Activated T-helper 2 cell treated with anti-CD3 and anti-CD28 coated beads, Interferon-gamma antibody, Interleukin-2, Interleukin-4, amounts not matched to agents 10 μg/mL and 5 μg/mL and 100 μg/mL, durations not matched to agents 14 hours and 24 hours and 36 hours (primary cell): ENCODE measurements at places on chromosomes 12 and 14.

GRCh38 chr12:59719701-59720100 lies 123.9 kb downstream of the SLC16A7 start:
- H3K27me3 ChIP-seq = no peaks in the 10 kb centered on the region
- peaks cover 3% of the 10 kb centered on the region for H3K36me3 ChIP-seq
- no peak for DNase-seq
- H3K27ac ChIP-seq = no peak overlapping the region

DNA sequence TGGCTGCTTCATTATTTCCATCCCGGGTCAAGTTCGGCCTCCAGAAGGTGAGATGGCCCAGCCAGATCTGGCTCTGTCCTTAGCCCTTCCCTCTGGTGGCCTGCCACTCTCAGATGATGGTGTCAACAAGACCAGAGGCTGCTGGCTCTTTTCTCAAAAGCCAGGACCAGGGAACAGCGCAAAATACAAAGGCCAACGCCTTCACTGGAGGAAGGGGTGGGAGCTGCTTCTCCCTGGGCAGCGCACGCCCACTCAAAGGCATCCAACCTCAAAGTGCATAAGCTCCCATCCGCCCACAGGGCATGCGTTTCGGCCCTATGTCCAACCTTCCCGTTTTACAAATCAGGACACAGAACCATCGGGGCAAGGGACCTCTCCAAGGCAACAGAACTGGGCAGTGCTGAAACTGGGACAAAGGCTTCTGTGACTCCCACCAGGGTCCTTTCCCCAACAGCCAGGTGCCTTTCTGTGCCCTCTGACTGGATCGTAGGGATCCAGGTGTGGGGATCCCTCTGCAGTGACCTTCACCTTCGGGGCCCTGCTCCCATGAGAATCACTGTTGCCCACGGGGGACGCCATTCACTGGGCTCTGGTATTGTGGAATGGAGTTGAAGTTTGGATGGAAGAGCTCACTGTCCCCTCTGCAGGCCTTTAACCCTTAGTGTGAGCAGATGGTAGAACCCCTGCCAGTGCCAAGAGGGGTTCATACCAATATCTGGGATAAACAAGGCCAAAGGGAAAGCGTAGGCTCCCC lies 76.8 kb downstream of the NINJ2 start:
- no peak for DNase-seq
- H3K27me3 ChIP-seq = peaks cover 2% of the 10 kb centered on the region
- no peaks in the 10 kb centered on the region for H3K36me3 ChIP-seq
- no peak overlapping the region for H3K4me3 ChIP-seq

DNA sequence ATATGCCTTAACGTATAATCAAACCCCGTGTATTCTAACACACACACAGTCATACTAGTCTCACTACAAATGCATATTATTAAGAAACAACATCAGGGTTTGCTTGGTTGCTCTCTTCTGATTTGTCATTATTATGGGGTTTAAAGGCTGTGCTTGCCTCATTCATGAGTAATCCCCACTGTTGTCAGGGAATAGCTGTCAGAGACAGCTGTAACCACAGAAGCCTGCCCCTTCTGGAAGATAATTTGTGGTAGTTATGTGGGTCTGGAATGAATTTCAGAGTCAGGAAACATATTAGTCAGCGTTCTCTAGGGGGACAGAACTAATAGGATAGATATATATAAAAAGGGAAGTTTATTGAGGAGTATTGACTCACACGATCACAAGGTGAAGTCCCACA lies 456.9 kb upstream of the TMEM132C start:
- no peak overlapping the region for H3K27ac ChIP-seq
- DNase-seq = no peak
- no peaks in the 10 kb centered on the region for H3K27me3 ChIP-seq
- H3K36me3 ChIP-seq = no peaks in the 10 kb centered on the region
- no peak overlapping the region for H3K4me3 ChIP-seq

- no peak overlapping the region for H3K27ac ChIP-seq
- peaks cover 11% of the 10 kb centered on the region for H3K27me3 ChIP-seq
- no peak overlapping the region for H3K4me3 ChIP-seq
- H3K4me1 ChIP-seq = peaks cover 2% of the 10 kb centered on the region
- DNase-seq = no peak
These were observed 66.2 kb upstream of the DLK1 start for GRCh38 chr14:100660498-100660881.

DNA sequence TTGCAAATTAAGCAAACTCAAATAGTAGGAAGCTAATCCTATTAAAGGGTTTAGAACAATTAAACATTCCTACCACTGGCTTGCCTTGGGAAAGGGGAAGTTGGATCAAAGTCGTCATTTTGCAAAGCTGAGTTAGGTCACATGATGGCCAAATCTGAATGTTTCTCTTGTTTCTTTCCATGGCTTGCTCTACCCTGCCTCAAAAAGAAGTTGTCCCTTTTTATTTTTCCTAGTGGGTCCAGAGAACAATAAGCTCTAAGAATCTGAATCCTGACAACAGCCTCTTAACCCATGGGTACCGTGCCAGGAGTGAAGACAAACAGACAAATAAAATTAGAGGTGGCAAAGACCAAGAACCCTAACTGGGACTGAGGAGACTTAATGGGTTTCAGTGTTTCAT lies 26.2 kb upstream of the NPFF start:
- H3K4me1 ChIP-seq = no peaks in the 10 kb centered on the region
- DNase-seq = no peak
- H3K4me3 ChIP-seq = no peak overlapping the region
- no peak overlapping the region for H3K27ac ChIP-seq

DNA sequence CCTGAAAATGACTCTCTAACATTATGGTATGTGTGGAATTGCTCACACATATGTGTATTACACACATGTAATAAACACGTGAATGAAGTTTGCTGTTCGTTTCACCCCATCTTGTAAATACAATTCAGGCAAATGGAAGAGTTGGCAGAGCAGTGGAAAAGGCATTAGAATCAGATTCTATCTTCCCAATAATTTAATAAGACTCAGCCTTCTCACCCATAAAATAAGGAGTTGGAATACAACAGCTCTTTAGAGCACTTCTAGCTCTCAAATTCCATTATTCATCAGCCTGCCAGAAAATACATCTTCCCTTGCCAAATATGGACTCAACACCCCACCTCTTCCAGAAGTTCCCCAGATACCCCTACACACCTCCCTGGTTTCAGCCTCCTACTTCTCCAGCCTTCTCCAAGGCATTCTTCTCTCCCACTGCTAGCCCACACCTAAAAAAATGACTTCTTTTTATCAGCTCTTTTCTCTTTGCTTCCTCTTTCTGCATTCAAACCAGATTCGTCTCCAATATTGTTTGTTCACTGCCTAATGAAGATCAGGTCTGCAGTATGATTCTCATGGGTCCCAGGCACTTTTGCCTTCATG lies 66.2 kb upstream of the DYRK2 start:
- no peak overlapping the region for H3K4me3 ChIP-seq
- H3K27me3 ChIP-seq = peaks cover 36% of the 10 kb centered on the region
- peaks cover 2% of the 10 kb centered on the region for H3K36me3 ChIP-seq
- H3K4me1 ChIP-seq = peaks cover 21% of the 10 kb centered on the region

DNA sequence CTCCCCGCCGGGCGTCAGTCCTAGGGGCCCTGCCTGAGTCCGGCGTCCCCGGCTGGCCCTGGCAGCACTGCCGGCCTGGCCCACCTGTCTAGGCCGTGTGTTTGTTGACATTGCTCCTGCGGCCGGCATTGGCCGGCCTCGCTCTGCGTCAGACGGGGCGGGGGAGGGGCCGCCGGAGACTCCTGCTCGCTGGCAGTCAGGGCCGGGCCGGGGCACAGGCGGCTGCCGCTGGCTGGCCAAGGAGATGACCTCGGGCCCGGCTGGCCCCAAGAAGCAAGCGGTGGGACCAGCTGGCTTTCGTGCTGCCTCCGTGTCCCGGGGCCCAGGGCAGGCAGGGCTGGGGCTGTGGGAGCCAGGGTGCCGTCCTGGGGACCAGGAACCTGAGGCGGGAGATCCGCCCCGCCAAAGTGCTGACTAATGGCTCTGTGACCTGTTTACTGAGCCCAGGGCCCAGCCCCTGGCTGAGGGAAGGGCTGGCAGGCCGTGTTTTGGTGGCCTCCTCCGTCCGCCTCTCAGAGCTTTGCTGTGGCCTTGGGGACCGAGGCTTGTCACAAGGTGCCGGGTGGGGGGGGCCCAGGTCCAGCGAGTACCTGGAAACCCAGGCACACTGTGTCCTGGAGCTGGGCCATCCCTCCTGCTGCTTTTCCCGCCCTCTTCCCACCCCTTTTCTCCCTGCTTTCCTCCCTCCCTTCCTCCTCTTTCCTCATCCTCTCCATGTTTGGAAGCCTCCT lies 1.8 kb downstream of the ULK1 start:
- H3K4me3 ChIP-seq = peak overlapping the region; percentile 81
- DNase-seq = peak; percentile 65
- no peaks in the 10 kb centered on the region for H3K27me3 ChIP-seq
- no peaks in the 10 kb centered on the region for H3K36me3 ChIP-seq
- no peak overlapping the region for H3K27ac ChIP-seq
- peaks cover 6% of the 10 kb centered on the region for H3K4me1 ChIP-seq

- H3K4me1 ChIP-seq = peaks cover 48% of the 10 kb centered on the region
- peak overlapping the region; percentile 53 for H3K27ac ChIP-seq
- no peak for DNase-seq
- no peak overlapping the region for H3K4me3 ChIP-seq
These were observed 6.1 kb downstream of the SDR39U1 start for GRCh38 chr14:24436355-24437019.

DNA sequence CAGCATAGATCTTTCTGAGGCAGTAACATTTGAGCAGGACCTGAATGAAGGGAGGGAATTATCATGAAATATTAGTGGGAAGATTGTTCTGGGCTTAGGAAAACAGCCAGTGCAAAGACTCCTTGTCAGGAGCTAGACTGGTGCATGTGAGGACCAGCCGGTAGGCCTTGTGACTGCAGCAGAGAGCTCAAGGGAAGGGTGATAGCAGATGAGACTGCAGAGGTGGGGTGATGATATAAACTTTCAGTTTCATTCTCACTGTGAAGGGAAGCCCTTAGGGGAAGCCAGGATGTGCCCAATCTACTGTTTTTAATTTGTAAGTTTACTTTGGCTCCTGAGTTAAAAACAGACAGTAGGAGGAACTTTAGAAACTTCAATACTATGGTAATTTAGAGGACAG lies 12.4 kb downstream of the IL22 start:
- peak; percentile 53 for DNase-seq
- H3K4me3 ChIP-seq = peak overlapping the region; percentile 38
- H3K4me1 ChIP-seq = peaks cover 44% of the 10 kb centered on the region
- H3K27ac ChIP-seq = peak overlapping the region; percentile 86
- H3K27me3 ChIP-seq = peaks cover 17% of the 10 kb centered on the region
- H3K36me3 ChIP-seq = peaks cover 7% of the 10 kb centered on the region

GRCh38 chr14:68626386-68626785 lies 166.5 kb downstream of the ZFP36L1 start:
- DNase-seq = no peak
- no peaks in the 10 kb centered on the region for H3K36me3 ChIP-seq
- H3K27ac ChIP-seq = no peak overlapping the region
- H3K27me3 ChIP-seq = peaks cover 2% of the 10 kb centered on the region

GRCh38 chr12:88029093-88029665 lies at the start of gene C12orf50:
Gene C12orf50 (minus strand): TSS chr12:88029401. CDS start chr12:88026962, 2,439 bp downstream.
- H3K4me3 ChIP-seq = no peak within 1 kb of the TSS
- peaks cover 5% of the 10 kb centered on the region for H3K4me1 ChIP-seq
- DNase-seq = no peak

GRCh38 chr12:7638064-7638759 lies 27.5 kb downstream of the APOBEC1 start:
- peak overlapping the region; percentile 37 for H3K4me3 ChIP-seq
- H3K36me3 ChIP-seq = no peaks in the 10 kb centered on the region
- peaks cover 20% of the 10 kb centered on the region for H3K4me1 ChIP-seq
- DNase-seq = no peak
- no peak overlapping the region for H3K27ac ChIP-seq

GRCh38 chr12:127257366-127257935 lies 1009.5 kb upstream of the TMEM132C start:
- no peak overlapping the region for H3K27ac ChIP-seq
- DNase-seq = no peak
- no peaks in the 10 kb centered on the region for H3K4me1 ChIP-seq
- no peaks in the 10 kb centered on the region for H3K27me3 ChIP-seq
- H3K36me3 ChIP-seq = no peaks in the 10 kb centered on the region

DNA sequence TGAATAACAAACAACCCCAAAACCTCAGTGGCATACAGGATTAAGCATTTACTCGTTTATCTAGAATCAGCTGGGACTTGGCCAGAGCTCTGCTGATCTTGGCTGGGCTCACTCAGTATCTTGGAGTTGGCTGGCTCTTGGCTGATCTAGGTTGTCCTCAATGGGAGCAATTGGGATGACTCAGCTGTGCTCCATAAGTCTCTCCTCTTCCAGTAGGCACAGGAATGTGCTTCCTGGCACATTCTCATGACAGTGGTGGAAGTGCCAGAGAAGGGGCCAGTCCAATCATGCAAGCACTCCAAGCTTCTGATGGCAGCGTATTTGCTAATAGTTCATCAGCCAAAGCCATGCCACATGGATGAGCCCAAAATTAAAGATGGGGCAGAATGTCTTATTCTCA lies 41.7 kb upstream of the ANO4 start:
- no peaks in the 10 kb centered on the region for H3K27me3 ChIP-seq
- no peak for DNase-seq
- no peak overlapping the region for H3K27ac ChIP-seq
- no peaks in the 10 kb centered on the region for H3K36me3 ChIP-seq
- no peaks in the 10 kb centered on the region for H3K4me1 ChIP-seq

DNA sequence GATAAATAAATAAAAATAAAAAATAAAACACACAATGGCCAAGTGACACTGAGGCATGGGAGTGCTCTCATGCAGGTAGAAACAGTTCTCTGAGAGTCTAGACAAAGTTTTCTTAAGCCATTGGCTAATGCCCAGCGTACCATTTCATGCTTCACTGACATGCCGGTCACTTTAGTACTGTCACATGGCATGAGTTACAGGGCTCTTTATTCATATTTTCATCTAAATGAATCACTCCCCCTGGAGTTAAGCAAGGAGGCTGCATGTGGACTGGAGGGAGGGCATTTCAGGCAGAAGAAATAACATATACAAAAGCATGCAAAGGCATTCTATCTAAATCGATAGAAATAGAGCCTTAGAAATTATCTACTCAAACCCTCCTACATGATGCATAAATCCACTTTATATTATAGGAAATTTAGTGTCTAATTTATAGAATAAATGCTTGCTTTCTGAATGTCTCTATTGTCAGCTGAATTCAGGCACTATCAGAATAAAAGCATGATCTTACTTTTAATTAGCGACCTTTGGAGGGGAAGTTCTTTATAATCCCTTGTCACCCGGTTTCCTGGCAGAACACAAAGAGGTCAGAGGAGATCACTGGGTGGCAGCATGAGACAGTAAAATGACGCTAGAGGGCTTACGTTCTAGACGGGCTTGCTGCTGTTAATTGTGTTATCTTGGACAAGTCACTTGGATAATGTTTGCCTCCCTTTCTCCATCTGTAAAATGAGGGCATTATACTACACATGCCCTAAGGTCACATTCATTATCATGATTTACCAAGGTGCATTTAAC lies 17.5 kb downstream of the DYRK4 start:
- DNase-seq = no peak
- peaks cover 7% of the 10 kb centered on the region for H3K27me3 ChIP-seq
- H3K27ac ChIP-seq = no peak overlapping the region

- H3K27me3 ChIP-seq = peaks cover 3% of the 10 kb centered on the region
- no peak for DNase-seq
- no peak overlapping the region for H3K4me3 ChIP-seq
- no peaks in the 10 kb centered on the region for H3K4me1 ChIP-seq
- H3K27ac ChIP-seq = no peak overlapping the region
- no peaks in the 10 kb centered on the region for H3K36me3 ChIP-seq
These were observed 21.3 kb downstream of the RERG start for GRCh38 chr12:15199930-15200329.

- H3K27ac ChIP-seq = no peak overlapping the region
- no peak overlapping the region for H3K4me3 ChIP-seq
- no peaks in the 10 kb centered on the region for H3K27me3 ChIP-seq
- no peak for DNase-seq
- H3K4me1 ChIP-seq = no peaks in the 10 kb centered on the region
- H3K36me3 ChIP-seq = no peaks in the 10 kb centered on the region
These were observed 80.4 kb downstream of the PDE3A start for GRCh38 chr12:20448781-20449180.
